ENCODE measurements at places on chromosomes 3 and 15. TPM values are rescaled to one million over a fixed set of nuclear protein-coding genes. Genes with fewer than 3 reads are reported as not detected.
A peak's percentile ranks its signal among the peaks of the same experiment; 100 is the strongest.

The EPHB1 gene
- total RNA-seq: 5.6 TPM

The PLXND1 gene
- total RNA-seq: 69.8 TPM

The GP9 gene
- not detected for total RNA-seq

The HTR3E gene
- not detected for total RNA-seq

The MINAR1 gene
- total RNA-seq: 1.0 TPM

The COL6A5 gene
- total RNA-seq: not detected

DNA sequence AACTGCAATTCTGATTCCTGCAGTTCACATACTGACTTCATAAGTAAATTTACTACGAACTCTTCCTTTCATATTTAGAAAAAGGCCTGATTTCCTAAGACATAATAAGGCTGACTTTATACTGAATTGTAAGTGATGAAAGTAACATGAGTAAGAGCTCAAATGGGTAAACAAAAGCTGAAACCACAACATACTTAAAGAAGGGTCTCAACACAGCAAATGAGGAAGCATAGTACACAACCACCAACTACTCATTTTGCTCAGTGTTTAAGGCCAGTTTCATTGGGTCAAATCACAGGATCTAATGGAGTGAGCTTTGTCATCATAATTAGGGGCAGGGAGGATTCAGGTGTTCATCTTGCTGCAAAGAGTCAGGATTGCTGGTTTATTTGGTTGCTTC, 81.4 kb downstream of the SETD2 start:
- H3K36me3 ChIP-seq: peaks cover 25% of the 10 kb centered on the region
- H3K4me3 ChIP-seq: no peak overlapping the region
- no peaks in the 10 kb centered on the region for H3K27me3 ChIP-seq
- DNase-seq: no peak
- no peak overlapping the region for H3K27ac ChIP-seq
- no peaks in the 10 kb centered on the region for H3K4me1 ChIP-seq

GRCh38 chr3:171491361-171491760, 31.2 kb upstream of the TNIK start:
- H3K27me3 ChIP-seq: no peaks in the 10 kb centered on the region
- no peak overlapping the region for H3K4me3 ChIP-seq
- H3K27ac ChIP-seq: no peak overlapping the region
- DNase-seq: no peak

DNA sequence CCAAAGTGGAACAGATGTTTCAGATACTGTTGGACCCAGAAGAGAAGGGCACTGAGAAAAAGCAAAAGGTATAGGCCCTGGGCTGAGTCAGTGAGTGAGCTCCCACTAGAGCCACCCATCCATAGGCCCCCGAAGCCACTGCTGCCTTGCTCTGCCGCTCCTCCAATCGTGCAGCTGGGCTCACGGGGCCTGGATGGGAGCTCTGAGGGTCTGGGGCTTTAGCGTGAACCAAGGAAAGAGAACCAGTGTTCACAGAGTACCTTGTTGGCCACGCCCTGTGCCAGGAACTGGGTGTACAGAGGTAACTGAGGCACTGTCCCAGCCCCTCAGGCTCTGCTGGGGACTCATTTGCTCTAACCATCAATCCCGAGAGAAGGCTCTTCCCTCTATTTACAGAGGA, 4.7 kb downstream of the UNC45A start:
- H3K27me3 ChIP-seq: no peaks in the 10 kb centered on the region
- H3K36me3 ChIP-seq: peaks cover 52% of the 10 kb centered on the region
- no peak for DNase-seq
- H3K4me1 ChIP-seq: peaks cover 5% of the 10 kb centered on the region

- no peak overlapping the region for H3K27ac ChIP-seq
- no peaks in the 10 kb centered on the region for H3K4me1 ChIP-seq
- no peaks in the 10 kb centered on the region for H3K36me3 ChIP-seq
- no peak overlapping the region for H3K4me3 ChIP-seq
Measured at GRCh38 chr15:92315595-92316211, 78.0 kb upstream of the ST8SIA2 start.

- H3K27me3 ChIP-seq: no peaks in the 10 kb centered on the region
- peaks cover 9% of the 10 kb centered on the region for H3K4me1 ChIP-seq
- H3K27ac ChIP-seq: no peak overlapping the region
- peak; percentile 59 for DNase-seq
- no peak overlapping the region for H3K4me3 ChIP-seq
Measured at GRCh38 chr3:195240939-195241338, 30.0 kb downstream of the XXYLT1 start.

- DNase-seq: no peak
- no peaks in the 10 kb centered on the region for H3K27me3 ChIP-seq
- H3K27ac ChIP-seq: no peak overlapping the region
- H3K36me3 ChIP-seq: no peaks in the 10 kb centered on the region
- H3K4me3 ChIP-seq: no peak overlapping the region
Measured at GRCh38 chr3:124385996-124386395, 344.3 kb upstream of the UMPS start.

- no peaks in the 10 kb centered on the region for H3K4me1 ChIP-seq
- H3K27me3 ChIP-seq: no peaks in the 10 kb centered on the region
- no peak overlapping the region for H3K27ac ChIP-seq
- no peak for DNase-seq
- no peak overlapping the region for H3K4me3 ChIP-seq
Measured at GRCh38 chr3:126257984-126258383, 77.6 kb upstream of the ALDH1L1 start.

DNA sequence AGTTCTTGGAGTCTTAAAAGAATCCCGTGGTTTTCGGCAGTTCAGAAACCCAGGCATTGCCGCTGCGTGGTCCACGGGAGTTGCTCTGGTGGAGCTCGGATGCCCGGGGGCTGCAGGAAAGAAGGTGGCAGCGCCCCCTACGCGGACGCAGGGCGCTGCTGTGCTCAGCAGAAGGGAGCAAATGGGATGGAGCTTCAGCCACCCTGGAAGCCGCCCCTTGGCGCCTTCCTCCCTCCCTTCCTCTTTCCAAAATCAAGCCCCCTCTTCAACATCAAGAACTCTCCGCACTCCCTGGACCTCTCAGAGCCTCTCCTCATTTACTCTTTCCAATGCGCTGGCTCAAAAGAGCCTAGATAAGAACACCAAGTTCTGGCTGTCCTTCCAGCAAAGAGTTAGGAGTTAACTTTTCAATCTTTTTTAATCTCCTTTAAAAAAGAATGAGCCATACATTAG, 880 bp upstream of the CHRNA7 start:
- no peak overlapping the region for H3K4me3 ChIP-seq
- DNase-seq: peak; percentile 55
- no peaks in the 10 kb centered on the region for H3K27me3 ChIP-seq
- no peaks in the 10 kb centered on the region for H3K36me3 ChIP-seq
- no peak overlapping the region for H3K27ac ChIP-seq

- H3K36me3 ChIP-seq: no peaks in the 10 kb centered on the region
- H3K4me3 ChIP-seq: no peak overlapping the region
- H3K27me3 ChIP-seq: no peaks in the 10 kb centered on the region
- no peaks in the 10 kb centered on the region for H3K4me1 ChIP-seq
- H3K27ac ChIP-seq: no peak overlapping the region
- no peak for DNase-seq
Measured at GRCh38 chr15:63448266-63448665, 56.1 kb upstream of the USP3 start.

DNA sequence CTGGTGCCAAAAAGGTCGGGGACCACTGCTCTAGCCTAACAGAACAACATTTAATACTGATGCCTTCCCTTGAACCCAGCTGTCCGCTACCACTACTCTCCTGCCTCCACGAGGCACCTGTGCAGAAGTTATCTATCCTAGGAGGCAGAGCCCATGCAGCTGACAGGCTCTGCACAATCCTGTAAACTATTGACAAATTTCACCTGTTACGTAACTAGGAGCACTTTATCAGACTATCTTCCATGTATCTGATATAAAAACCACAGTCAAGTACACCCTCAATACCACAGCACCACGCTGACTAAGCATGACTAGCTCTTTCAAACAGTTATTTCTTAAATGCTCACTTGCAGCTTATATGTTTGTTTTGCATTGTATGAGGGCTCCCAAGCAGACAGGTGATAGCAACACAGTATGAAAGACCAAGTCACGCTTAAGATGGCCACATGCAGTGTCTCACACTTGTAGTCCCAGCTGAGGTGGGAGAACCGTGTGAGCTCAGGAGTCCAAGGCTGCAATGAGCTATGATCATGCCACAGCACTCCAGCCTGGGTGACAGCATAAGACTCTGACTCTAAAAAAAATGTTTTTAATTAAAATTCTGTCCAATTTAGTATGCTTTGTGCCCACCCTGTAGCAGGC, 4.5 kb upstream of the IL17RC start:
- no peaks in the 10 kb centered on the region for H3K36me3 ChIP-seq
- no peak overlapping the region for H3K27ac ChIP-seq
- H3K27me3 ChIP-seq: no peaks in the 10 kb centered on the region

GRCh38 chr15:79680720-79681119, 216.1 kb downstream of the MTHFS start:
- H3K36me3 ChIP-seq: no peaks in the 10 kb centered on the region
- H3K27me3 ChIP-seq: no peaks in the 10 kb centered on the region

DNA sequence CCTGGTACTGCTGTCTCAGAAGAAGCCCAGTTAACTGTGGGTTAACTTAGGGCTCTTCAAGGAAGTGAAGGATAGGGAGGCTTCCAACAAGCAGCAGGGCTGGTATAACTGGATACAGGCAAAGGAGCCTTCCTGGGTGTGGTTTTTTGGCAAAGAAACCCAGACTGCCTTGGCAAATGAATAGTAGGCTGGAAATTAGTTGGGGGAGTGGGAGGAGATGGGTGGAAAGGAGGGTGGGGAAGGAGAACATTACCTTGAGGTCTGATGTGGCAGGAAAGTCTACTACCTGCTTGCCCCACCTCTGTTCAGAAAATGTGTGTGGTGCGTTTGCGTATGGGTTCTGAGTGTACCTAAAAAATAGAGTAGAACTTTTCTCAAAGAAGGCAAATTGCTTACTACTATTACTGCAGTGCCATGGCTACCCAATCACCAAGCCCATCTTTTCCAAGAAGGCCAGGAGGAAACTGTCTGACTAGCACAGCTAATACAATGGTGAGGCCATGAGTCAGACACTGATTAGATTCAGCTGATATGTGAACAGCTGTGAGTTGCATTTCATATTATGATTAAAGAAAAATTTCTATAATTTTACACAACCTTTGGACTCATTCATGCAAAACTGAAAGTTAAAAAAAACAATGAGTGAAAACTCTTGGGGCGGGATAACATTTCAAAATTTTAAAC, 55.2 kb downstream of the SPTSSB start:
- no peaks in the 10 kb centered on the region for H3K27me3 ChIP-seq
- no peak overlapping the region for H3K4me3 ChIP-seq
- no peak overlapping the region for H3K27ac ChIP-seq
- no peak for DNase-seq
- H3K4me1 ChIP-seq: no peaks in the 10 kb centered on the region

DNA sequence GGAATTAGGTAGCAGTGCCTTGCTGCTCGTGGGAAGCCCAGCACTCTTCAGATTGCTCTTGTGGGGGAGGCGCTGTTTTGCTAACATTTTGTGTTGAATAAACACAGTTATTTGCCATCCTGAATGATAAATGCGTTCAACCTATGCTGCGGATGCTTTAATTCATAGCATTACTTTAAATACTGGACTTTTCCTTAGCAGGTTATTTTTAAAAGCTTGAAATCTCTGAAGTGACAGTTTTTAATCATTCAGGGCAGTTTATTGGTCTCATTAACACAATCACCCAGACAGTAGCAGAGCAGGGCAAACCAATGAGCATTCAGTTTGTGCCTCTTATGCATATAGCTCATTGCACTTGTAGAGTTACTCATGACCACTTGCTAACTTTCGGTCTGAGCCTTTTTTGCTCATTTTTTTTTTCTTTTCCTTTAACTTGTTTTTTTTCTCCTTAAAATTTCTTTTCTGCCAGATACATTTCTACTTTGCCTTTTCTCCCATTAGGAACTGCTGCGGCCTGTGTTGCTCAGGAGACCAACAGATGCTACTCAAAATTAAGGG, 5.2 kb downstream of the CACNA2D3 start:
- no peak overlapping the region for H3K27ac ChIP-seq
- H3K4me1 ChIP-seq: peaks cover 6% of the 10 kb centered on the region
- no peaks in the 10 kb centered on the region for H3K27me3 ChIP-seq

DNA sequence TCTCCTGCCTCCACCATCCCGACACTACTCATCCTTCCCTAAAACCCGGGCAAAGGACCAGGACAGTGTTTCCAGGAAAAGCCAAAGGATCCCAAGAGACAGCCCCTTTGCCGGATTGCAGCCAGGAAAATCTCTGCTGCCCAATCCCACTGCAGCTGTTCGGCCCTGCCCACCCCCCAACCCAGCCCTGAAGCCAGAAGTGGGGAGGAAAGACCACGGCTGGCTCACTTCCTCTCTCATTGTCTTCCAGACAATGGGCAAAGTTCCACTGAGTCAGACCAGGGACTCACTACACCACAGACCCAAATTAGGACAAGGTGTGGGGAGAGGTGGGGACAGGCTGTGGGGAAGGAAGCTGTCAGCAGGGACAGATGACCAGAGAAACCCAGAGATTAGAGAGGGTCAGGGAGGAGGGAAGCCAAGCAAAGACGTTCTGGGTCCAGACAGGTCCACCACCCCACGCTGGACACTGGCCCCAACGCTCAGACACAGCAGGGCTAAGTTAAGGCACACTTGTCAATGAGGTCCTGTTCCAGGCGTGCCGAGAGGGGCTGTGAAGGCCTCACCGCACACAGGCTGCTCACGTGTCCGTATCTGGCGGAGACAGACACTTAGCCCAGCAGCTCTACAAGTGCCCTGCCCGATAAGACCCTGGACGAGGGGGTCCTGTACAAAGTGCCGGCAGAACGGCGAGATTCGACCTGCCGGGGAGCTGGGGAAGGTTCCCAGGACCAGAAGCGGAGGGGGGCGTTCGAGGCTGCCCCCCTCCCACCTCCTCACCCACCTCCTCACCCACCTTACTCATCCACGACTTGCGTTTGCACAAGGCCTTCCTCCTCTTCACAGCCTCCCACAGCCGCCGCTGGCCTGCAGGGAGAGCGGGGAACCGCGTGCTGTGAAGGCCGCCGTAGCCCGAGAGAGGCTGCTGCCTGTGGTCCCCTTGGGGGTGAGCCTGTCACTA, 21.9 kb downstream of the TNK2 start:
- no peak for DNase-seq
- H3K27me3 ChIP-seq: no peaks in the 10 kb centered on the region
- no peaks in the 10 kb centered on the region for H3K36me3 ChIP-seq
- H3K4me1 ChIP-seq: peaks cover 4% of the 10 kb centered on the region
- H3K4me3 ChIP-seq: no peak overlapping the region

- H3K27ac ChIP-seq: no peak overlapping the region
- no peaks in the 10 kb centered on the region for H3K36me3 ChIP-seq
- H3K4me1 ChIP-seq: no peaks in the 10 kb centered on the region
- no peaks in the 10 kb centered on the region for H3K27me3 ChIP-seq
- H3K4me3 ChIP-seq: no peak overlapping the region
- DNase-seq: no peak
Measured at GRCh38 chr15:91988655-91989054, 135.1 kb downstream of the SLCO3A1 start.

DNA sequence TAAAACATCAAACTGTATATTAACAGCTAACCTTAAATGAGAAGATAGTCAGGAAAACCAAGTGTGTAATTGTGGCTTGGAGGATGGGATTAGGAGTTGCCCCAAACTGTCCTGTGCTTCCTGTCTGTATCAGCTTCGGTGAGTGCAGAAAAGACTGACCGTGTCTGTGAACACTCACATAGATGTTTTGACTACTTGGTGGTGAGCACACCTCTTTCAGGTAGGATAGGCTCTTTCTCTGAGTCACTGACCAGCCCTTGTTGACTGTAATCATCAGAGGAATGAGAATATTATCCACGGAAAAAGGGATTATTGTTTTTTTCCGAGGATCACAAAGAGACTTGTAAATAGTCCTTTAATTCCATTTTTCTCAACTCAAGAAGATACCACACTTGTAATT, 51.5 kb downstream of the GMNC start:
- H3K27ac ChIP-seq: no peak overlapping the region
- H3K4me1 ChIP-seq: peaks cover 26% of the 10 kb centered on the region
- H3K27me3 ChIP-seq: no peaks in the 10 kb centered on the region
- no peak overlapping the region for H3K4me3 ChIP-seq

GRCh38 chr3:123353850-123354233, 95.0 kb downstream of the ADCY5 start:
- no peaks in the 10 kb centered on the region for H3K36me3 ChIP-seq
- no peaks in the 10 kb centered on the region for H3K4me1 ChIP-seq
- no peak for DNase-seq
- H3K27ac ChIP-seq: no peak overlapping the region

Data from thyroid gland (tissue), 4 donors.